Activated T-helper 1 cell treated with anti-CD3 and anti-CD28 coated beads, Interleukin-12 subunit alpha, Interleukin-12 subunit beta, Interleukin-2, Interleukin-4 antibody, amounts not matched to agents 30 ng/mL and 10 ng/mL and 1 ng/mL, durations not matched to agents 14 hours and 24 hours and 36 hours (primary cell): ENCODE measurements at places on chromosomes 5 and 9. TPM values are rescaled to one million over a fixed set of nuclear protein-coding genes. Genes with fewer than 3 reads are reported as not detected.

ERCC8 gene
- total RNA-seq = 9.8 and 10.7 TPM in 2 replicates

PCA3 gene
- not detected in 2 replicates for total RNA-seq

SLC6A19 gene
- total RNA-seq = not detected in 2 replicates

GRCh38 chr9:120579139-120580050 is 572 bp downstream of the CDK5RAP2 start:
- no peak for DNase-seq

DNA sequence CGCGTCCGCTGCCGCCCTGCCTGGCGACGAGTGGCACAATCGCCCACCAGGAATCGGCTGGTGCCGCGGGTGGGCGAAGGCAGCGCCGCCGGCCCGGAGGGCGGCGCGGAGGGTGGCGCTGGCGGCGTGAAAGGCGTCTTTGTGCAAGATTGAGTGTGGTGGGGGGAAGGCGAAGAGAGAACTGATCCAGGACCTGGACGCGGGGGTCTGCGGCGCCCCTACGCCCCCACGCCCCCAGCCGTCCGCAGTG is 4.6 kb upstream of the RGMB start:
- no peak for DNase-seq

DNA sequence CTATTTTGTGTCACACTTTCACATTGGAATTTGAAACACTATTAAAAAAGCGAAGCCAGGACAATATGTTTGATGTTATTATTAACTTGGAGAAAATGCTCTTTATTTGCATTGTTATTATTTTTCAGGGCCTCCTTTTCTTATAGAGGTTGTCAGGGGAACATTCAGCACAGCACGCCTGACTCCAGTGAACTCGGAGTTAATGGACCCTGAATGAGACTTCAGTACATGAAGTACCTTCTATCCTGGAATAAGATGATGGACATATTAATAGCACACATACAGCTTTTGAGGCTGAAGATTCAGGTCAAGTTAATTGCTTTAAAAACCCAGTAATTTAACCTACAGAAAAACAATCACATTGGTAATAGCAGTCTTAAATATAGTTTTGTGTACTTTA is 652.9 kb downstream of the SEMA5A start:
- DNase-seq = no peak
